Activated CD4-positive, alpha-beta memory T cell treated with anti-CD3 and anti-CD28 coated beads, Interleukin-2, amount 10 ng/mL, durations not matched to agents 7 days and 5 days (primary cell): ENCODE measurements at places on chromosomes 1 and 21.

DNA sequence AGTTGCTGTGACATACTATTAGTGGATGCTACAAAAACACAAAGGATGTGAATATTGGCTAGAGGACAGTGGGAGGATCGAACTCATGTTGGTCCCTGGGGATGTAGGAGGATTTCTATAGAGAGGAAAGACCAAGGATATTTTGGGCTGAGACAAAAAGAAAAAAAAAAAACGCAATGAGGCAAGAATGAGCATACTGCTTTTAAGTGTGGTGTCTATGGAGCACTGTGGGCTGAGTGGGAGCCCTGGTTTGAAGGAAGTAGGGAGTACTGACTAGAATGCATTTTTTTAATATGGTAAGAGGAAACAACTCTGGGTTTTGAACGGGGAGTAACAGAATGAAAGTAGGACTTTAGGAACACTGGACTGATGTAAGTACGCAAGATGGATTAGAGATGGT, 450.7 kb downstream of the NEGR1 start:
- no peak for DNase-seq

DNA sequence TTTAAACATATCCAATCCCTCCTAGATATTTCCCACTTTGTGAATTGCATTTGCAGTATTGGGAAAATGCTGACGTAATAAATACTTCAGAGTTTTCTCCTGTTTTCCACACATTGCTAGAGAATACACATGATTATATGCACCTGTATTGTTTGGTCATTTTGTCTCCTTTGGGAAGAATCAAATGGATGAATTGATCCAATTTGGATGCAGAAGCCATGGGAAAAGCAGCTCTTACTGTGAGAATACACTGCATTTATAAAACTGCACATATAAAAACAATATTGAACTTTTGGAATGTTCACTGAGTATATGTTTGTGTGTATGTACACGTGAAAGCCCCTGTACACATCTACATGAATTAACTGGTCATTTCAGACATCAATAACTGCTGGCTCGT, 306.6 kb upstream of the LYPLAL1 start:
- DNase-seq: no peak

- DNase-seq: no peak
Measured at GRCh38 chr1:182207300-182207699, 145.8 kb upstream of the ZNF648 start.

GRCh38 chr1:24052220-24052619, 59.7 kb downstream of the MYOM3 start:
- no peak for DNase-seq

DNA sequence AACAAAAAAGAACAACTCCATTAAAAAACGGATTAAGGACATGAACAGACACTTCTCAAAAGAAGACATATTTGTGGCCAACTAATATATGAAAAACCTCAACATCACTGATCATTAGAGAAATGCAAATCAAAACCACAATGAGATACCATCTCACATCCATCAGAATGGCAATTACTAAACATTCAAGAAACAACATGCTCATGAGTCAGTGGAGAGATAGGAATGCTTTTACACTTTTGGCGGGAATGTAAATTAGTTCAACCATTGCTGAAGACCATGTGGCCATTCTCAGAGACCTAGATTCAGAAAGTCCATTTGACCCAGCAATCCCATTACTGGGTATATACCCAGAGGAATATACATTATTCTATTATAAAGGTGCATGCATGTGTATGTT, 1442.6 kb upstream of the B3GALT2 start:
- DNase-seq: no peak

DNA sequence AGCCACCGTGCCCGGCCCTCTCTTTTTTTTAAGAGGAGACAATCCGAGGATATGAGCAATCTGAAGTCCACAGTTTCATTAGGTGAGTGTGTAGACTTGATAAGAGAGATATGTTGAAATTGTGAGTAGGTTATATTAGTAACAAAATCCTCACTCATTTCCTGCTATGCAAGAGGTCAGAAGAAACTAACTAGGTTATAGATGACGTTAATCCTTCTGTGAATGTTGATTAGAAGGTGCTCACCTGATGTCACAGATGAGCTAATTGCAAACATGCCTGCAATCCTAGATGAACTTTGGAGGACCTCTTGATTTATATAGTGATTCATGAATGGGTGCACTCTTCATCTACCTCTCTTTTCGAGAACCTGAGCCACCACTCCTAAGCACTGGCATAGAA, 29.3 kb downstream of the NTMT2 start:
- no peak for DNase-seq

- DNase-seq: no peak
Measured at GRCh38 chr21:34266351-34266750, 97.5 kb upstream of the KCNE2 start.

- no peak for DNase-seq
Measured at GRCh38 chr1:96559707-96560596, 161.6 kb upstream of the PTBP2 start.

- DNase-seq: no peak
Measured at GRCh38 chr1:86062453-86062852, 94.1 kb downstream of the COL24A1 start.

- no peak for DNase-seq
Measured at GRCh38 chr1:34982820-34983376, 2.2 kb downstream of the TMEM35B start.

DNA sequence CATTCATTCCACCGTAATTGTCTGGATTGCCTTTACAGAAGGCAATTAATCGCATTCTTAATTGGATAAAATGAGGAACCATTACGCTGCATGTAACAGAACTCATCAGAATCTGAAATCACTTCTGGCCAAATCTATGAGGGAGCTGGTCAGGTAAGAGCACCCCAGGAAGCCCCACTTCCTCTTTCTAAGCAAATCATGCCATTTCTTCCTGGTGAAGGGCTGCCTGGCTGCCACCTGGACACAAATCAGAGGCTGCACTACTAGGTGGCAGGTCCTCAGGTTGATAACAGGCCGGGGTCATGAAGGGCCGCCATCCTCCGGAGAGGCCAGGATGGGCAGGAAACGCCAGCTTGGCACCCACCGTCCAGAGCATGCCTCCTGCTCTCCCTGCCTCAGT, 73.7 kb downstream of the CAPZB start:
- no peak for DNase-seq

DNA sequence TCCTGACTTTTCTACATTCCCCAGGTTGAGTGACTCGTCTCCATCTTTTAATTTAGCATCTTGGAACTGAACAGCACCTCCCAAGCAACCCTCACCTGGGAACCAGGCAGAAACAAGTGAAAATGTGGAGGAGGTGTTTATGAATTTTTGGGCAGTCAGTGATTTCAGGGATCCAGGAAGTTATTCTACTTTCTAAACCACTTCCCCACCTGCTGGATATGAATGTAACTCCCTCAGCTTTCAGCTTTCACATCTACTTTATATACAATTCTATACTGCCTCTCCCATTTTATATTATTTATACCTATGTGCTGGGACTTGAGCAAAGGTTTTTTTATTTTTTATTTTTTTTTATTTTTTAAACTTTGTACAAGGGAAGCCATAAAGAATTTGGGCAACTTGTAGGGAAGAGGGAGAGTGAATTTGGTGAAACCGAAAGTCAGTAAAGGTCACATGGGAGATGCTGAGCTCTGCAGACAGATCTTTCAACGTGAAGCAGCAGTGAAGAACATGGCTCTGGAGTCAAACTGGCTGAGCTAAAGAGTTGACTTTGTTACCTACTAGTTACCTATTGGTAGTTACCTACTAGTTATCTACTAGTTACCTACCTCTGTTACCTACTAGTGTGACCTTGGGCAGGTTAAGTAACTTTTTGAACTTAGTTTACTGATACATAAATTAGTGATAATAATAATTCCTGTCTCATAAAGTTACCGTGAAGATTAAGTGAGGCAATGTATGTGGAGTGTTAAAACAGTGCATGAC, 45.5 kb downstream of the DDR2 start:
- DNase-seq: no peak

DNA sequence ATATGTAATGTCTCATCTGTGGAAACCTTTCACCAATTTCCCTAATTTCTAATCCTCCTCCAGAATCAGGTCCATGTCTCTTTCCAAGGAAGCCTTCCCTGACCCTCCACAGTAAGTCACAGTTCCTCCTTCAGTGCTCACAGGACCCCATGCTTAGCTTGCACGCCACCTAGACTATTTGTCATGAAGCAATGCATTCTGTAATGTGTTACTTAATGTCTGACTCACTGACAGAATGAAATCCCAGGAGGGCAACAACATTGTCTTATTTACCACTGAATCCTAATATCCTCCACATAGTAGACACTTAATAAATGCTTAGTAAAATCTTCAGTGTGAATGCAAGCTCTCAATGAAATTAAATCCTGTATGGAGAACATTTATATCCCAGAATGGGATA, 245.9 kb upstream of the PLD5 start:
- no peak for DNase-seq

- DNase-seq: no peak
Measured at GRCh38 chr21:38323721-38324531, 67.1 kb downstream of the KCNJ15 start.

DNA sequence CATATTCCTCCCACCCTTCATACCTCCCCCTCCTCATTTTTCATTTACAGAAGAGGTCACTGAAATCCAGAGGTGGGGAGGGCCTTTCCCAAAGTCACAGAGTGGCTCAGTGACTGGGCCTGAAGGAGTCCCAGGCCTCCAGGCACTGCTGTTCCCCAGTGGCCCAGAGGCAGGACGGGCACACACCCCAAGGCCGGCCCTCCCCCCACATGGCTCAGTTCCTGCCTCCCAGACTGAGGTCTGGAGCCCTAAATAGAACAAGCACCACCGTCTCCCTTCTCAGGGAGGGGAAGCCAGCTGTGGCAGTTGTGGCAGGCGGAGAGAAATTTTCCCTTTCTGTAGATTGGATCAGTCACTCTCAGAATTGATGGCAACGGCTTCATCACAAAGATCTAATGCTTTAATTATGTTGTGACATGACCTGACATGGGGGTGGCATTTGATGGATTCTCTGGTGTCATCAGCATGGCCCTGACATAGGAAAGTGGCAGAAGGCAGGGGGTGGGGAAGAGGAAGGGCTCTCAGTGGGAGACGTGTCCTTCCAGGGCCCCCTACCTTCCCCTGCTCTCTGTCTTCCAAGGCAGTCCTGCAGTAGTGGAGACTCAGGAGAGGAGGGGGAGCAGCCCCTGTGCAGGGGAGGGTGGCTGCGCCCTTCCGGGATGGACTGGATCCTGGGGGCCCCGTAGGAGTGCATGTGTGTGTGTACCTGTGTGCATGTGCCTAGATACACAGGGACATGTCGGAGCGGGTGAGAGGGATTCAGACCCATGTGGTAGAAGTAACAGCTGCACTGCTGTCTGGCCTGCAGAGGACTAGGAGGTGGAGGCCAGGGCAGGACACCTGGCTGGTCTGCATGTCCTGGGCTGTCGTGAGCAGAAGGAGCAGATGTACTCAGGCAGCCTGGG, 41.2 kb upstream of the FOXO6 start:
- no peak for DNase-seq

DNA sequence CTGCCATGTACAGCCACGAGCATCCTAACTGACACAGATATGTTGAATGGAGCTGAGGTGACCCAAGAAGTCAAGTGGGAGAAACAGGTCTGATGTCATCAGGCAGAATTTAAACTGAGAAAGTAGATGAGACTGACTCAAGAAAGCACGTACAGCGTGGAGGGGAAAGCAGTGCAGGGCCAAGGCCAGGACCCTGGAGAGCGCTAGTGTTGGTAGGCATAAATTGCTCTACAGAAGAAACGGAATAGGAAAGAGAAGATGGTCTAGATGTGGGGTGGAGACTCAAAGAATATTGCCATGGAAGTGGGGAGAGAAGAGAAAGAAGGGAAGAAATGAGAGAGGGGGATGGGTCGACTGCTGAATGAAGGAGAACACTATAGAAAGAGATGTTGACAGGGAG, 45.3 kb upstream of the GJB5 start:
- no peak for DNase-seq

DNA sequence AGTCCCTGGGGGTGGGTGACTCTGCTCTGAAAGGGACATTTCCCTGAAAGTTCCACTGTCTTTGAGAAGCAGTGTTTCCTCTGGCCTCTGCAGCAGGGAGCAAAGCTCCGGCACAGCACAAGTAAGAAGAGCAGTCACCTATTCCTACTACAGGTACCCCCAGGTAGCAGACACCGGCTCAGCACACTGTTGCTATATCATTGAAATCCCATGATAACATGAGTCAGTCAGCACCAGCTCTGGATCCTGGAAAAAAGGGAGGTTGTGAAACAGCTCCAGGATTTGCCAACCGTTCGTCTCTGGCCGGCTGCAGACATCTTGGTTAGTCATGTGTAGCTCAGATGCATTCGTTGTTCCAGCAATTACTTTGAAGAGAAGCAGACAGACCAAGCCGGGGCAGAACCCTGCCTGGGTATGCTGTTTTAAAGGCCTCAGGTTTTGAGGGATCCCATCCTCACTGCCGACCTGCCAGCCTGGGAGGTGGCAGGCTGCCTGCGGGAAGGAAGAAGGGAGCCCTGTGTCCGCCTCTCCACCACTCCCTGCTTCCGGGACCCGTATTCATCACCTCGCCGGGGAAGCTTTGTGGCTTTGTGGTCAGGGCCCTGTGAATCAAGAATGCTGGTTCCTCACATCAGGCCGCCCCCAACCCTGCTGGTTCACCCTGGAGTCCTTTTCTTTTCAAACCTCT, 139.2 kb downstream of the CLIC6 start:
- DNase-seq: peak; percentile 79

- no peak for DNase-seq
Measured at GRCh38 chr21:37402251-37402867, 35.8 kb downstream of the DYRK1A start.

DNA sequence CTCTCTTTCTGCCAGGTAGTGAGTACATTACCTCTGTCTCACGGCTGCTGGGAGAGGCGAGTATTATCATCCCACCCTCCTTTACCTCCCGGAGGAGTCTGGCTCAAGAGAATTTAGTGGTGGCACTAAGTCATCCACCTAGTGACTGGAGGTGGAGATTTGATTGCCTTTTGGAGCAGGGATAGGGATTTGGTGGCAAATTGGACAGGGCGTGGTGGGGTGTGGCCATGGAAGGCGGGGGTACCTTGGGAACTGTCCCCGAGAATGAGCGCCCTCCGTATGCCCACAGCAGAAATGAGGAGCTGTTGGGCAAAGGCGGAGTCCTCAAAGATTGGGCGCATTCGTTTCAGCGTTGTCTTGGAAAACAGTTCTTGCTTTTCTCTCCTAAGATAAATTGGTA, 32.1 kb upstream of the HMGN1 start:
- no peak for DNase-seq

DNA sequence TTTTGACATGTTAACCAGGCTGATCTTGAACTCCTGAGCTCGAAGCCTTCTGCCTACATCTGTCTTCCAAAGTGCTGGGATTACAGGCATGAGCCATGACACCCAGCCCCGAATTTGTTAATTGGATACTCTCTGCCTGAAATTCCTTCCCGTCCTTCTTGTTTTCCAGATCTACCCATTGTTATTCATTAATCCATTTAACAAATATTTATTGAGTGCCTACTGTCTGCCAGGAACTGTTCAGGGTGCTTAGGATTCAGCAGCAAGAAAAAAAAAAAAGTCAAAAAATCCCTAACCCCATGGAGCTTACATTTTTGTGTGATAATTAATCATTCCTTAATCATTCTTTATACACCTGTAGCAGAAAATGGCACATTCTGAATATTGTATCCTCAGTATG, 206.8 kb upstream of the FOXD3 start:
- DNase-seq: no peak
